ENCODE measurements at places on chromosomes 4 and X.

DNA sequence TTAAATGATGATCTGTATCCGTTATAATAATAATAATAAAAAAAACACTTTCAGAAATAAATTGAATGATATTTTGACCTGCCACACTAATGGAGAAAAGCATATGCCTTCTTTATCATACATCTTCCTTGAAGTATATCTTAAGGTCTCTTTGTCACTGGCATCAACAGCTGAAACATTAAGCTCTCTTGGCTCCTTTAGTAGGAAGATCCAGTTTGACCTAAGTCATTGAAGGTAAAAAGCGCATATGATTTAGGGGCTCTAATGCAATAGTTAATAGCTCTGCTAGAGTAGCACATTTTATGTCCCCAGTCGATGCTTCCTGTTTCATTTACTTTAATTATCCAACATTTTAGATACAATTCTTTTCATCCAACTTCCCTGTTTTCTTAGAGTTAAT, 1010.8 kb downstream of the STPG2 start:
- DNase-seq = no peak

DNA sequence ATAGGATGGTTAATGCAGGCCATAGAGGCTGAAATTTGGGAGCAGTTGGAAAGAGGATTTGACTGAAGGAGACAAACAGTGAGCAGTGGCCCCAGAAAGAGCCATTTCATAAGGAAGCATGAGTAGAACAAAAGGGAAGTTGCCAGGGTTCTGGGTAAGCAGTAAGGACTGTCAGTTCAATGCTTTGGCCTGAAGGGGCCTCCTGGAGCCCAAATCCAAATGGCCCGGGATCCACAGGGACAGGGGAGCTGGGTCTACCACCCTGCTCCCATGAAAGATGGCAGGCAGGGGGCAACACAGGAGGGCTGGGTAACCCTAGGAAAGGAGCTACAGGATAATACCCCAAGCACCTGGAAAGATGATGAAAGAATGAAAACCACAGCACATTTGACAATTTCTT, 4.1 kb upstream of the INTS6L start:
- DNase-seq = no peak

DNA sequence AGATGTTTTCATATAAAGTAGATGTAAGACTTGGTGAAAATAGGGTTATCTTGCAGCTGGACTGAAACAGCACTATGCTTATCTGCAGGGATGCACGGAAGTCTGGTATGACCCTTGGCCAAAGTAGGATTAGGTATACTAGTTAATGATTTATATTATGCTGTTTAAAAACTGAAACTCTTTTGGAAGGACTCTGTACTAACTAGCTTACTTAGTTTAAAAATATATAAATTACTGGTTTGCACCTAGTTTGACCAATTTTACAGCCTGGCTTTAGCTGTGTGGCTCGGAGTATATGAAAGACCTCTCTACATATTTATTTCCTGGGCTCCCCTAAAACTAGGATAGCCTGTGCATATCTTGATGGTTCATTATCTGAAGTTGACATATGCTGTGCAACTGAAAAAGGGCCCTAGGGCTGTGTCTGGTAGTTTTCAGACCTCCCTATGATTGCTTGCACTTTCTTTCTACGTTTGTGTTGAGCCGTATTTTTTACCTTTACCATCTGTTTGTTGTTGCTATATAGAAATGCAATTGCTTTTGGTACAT, 89.2 kb downstream of the TMEM144 start:
- DNase-seq = no peak

DNA sequence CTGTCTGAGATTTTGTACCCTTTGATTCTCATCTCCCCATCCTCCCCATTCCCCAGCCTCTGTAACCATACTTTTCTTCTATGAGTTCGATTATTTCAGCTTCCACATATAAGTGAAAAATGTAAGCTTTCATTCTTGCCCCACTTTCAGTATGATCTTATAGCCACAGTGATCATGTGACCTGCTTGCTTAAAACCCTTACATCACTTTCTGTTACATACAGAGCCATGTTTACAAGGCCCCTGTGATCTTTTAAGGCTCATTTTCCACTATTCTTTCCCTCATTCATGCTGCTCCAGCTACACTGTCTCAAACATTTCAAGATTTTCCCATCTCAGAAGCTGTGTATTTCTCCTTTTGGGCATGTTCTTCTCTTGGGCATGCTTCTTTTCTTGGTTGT, 147.7 kb downstream of the DCK start:
- no peak for DNase-seq

- DNase-seq = no peak
Measured at GRCh38 chrX:47148946-47149345, 3.9 kb downstream of the RBM10 start.

- DNase-seq = no peak
Measured at GRCh38 chr4:38106311-38106710, 146.1 kb downstream of the PTTG2 start.

- no peak for DNase-seq
Measured at GRCh38 chrX:39451046-39451445, 646.7 kb downstream of the BCOR start.

DNA sequence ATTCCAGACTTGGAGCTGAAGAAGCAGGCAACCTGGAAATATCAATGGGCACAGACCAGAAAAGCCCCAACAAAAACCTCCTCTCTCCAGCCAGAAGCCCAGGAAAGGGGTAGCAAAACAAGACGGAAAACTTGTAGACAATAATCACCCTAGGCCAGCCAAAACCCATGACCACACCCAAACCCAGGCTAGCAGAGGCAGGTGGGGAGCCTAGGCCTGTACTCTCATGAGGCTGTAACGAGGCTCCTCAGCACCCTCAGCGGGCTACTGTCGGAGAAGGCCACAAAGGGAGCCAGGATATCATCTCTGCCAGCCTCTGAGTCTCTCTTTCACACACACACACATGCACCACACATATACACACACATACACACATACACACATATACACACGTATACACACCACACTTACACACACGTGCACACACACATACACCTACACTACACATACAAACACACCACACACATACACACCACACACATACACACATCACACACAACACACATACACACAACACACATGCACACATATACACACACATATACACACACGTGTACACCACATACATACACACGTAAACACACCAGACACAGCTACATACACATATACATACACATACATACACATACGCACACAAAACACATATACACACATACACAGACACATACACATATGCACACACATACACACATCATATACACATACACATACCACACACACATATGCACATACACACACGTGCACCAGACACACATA, 90.6 kb downstream of the FHDC1 start:
- peak; percentile 40 for DNase-seq

- DNase-seq = no peak
Measured at GRCh38 chr4:184255361-184255760, 37.7 kb upstream of the ENPP6 start.

GRCh38 chr4:6619116-6619465, 21.4 kb upstream of the MRFAP1 start:
- no peak for DNase-seq

GRCh38 chr4:126752126-126752525, 880.6 kb upstream of the INTU start:
- DNase-seq = no peak

DNA sequence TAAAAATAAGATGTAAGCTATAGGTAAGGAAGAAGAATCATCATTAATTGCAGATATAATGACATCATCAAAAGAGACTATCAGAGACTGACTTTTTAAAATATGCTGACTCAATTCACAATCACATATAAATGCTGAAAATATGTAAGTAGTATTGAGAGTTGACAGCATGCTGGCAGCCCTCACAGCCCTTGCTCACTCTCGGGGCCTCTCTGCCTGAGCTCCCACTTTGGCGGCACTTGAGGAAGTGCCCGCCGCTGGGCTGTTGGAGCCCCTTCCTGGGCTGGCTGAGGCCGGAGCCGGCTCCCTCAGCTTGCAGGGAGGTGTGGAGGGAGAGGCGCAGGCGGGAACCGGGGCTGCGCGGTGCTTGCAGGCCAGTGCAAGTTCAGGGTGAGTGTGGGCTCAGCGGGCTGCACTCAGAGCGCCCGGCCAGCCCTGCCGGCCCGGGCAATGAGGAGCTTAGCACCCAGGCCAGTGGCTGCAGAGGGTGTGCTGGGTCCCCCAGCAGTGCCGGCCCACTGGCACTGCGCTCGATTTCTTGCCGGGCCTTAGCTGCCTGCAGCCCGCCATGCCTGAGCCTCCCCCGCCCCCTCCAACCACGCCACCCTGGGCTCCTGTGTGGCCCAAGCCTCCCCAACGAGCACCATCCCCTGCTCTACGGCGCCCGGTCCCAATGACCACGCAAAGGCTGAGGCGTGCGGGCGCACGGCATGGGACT, 68.9 kb downstream of the RAB28 start:
- no peak for DNase-seq

DNA sequence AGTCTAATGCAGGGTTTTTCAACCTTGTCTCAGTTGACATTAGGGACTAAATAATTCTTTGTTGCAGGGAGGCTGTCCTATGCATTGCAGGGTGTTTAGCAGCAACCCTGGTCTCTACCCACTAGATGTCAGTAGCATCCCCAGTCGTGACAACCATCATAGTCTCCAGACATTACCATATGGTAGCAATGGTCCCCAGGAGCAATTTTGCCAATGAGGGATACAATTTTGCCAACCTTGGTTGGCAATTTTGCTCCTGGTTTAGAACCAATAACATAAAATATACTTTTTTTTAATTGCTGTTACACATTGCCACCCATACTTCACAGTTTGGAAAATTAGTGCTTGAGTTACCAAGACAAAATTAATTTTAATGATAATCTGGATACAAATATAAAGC, 6.0 kb downstream of the EREG start:
- DNase-seq = peak; percentile 22

DNA sequence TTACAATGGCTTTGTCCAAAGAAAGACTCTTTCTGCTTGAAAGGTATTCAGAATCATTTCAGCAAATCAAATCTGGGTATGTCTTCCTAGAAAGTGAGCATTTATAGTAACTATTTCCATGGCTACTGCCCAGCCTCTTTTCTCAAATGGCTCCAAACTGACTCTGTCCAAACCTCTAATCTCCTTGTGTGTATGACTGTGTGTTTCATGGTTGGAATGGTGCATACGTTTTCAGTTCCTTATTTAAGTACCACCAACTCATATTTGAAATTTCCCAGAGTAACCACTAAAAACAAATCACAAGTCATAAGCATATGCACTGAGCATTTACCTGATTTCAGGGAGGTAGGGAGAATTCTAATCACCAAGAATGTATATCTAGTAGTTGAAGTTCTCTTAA, 106.0 kb downstream of the TMEM144 start:
- DNase-seq = no peak

DNA sequence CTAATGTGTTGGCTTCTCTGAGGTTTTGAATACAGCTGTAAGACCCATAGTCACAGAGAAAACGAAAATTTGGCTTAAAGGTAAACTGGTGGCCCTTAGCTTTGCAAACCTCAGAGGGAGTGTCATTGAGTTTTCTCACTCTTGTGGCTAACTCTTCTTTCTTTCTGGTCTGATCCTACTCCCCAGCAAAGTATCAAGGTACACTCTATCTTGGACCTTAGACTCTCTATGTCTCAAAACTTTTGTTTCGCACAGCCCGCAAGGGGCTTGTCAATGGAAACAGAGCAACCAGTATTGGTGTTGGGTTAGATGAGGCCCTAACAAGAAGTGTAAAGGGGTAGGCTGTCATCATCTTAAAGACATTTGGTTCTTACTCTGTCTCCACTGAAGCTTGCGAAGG, 19.8 kb downstream of the APOO start:
- no peak for DNase-seq

DNA sequence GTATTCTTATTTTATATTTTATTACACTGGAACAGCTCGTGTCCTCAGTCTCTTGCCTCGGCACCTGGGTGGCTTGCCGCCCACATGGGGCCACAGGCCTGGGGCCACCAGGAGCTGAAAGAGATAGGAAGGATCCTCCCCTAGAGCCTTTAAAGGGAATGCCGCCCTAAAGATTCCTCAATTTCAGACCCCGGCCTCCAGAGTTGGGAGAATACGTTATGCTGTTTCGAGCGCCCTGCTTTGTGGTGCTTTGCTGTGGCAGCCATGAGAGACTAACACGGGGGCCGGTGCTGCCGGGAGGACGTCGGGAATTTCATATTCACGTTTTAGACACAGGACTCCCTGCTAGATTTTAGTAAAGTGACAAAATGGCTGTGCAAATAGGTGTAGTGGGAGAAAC, 33.2 kb downstream of the ACOX3 start:
- no peak for DNase-seq

DNA sequence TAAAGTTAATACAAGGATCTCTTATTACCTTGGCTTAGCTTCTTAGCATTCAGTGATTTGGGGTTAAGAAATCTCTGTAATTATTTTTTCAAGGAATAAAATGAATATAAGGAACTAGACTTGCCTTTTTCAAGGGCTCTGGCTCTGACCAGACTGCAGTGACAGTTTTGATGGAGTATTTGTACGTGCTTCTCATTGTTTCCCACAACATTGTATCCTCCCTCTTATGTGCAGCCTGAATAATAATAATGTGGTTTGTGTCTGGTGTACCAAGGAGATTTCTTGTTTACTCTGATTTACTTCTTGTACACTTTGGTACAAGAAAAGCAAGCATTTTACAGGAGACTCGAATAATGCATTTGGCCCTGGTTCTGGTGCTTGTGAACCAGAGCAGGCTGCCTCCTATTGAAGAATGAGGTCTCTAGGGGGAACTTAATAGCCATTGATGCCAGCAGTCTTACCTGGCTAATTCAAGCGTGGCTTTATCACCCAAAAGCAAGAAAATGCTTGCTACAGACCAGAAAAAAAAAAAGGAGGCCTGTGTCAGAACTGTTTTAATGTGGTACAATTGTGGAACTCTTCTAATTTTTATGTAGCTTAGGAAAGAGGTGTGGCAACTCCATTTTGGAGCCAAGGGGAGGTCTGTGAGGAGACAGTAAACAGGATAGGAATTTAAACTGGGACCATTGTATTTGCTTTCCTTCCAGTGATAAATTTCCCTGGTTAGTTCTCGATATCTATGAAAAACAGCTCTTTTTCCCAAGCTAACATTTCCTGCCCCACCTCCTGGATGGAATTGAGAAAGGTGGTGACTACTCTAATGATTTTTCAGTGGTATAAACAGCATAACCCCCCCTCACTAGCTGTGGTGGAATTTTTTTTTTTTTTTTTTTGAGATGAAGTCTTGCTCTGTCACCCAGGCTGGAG, 5.6 kb downstream of the OTC start:
- DNase-seq = no peak

GRCh38 chrX:106862972-106863688, 40.0 kb downstream of the RIPPLY1 start:
- no peak for DNase-seq

DNA sequence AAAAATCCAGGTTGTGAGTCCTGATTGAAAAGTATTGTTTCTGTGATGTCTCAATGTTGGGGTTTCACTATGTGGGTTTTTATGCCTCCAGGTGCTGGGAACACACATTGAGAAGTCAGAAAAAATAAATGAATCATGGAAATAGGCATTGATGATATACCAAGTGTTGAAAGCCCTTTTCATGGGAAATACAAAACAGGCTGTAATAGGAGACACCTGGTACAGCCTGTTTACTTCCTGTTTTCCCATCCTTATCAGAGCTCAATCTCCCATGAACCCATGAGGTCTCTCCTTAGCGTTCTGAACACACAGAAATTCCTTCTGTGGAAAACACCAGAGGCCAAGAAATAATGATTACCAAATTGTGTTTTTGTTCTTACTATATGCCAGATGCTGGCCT, 106.3 kb upstream of the BOD1L1 start:
- DNase-seq = no peak

GRCh38 chr4:26663888-26664287, 80.0 kb downstream of the TBC1D19 start:
- DNase-seq = no peak

Measured in hematopoietic multipotent progenitor cell treated with erythropoietin and hydrocortisone succinate and interleukin-3 and kit ligand, for 17 days (in vitro differentiated cells).